ENCODE measurements at places on chromosomes 11 and 22.
A peak's percentile ranks its signal among the peaks of the same experiment; 100 is the strongest.

DNA sequence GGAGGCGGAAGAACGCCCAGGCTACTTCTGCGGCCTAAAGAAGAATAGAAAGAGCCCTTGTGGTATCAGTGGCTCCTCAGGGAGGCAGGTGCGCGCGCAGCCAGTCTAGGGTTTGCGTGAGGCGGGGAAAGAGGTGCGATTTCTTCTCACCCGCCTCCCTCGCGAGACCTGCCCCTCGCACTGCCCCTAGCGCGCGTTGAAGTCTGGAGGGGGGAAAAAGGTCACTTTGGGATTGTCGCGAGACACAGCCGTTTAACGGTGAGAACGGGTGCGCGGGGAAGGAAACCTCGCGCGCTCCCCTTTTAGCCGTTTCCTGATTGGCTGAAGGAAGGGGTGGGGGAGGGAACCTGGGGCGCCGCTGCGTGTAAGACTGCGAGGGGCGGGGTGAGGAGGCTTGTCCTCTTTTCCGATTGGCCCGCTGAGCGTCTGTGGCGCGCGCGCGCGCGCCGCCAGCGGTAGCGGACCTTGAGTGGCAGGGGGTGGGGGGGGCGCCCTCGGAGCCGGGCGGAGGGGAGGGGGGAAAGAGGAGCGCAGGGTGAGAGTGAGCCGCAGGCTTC lies at the start of gene ZFP91:
Gene ZFP91 (plus strand): TSS at position 429 of the 557 bp plus-strand sequence. CDS start 219 bp downstream, outside the sequence.
- peak; percentile 50 for DNase-seq

- no peak for DNase-seq
These were observed at the start of gene DRD4 for GRCh38 chr11:636511-637332. DRD4 (plus strand) TSS chr11:637269; CDS start chr11:637305, 36 bp downstream.

DNA sequence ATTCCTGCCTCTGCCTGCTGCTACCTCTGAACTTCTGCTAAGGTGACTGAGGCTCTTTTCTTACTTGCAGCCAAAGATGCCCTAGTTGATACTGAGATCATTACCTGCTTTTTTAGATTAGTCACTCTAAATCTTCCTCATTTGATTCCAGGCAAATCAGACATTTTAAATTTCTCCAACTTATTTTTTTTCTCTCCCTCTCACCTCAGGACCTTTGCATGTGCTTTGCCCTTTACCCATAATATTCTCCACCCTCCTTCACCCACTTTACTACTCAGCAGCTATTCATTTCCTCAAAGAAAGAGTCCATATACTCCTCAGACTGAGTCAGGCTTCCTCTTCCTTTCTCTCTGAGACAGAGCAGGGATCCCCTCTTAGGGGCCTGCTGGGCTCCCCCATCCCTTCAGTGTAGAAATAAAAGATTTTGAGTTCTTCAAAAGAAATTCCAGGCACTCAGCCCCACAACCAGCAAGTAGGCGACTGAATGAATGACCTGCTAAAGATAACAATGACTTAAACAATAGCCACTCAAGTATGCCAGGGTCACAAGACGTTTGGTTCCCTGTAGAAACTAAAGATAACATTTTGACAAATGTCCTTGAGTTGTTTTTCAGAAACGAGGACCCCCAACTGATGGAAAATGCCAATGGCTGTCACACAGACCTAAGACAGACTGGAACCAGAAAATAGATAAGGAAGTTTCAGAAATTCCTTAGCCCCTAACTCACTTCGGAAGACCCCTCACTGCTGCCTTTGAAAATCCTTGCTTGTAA lies 104.2 kb downstream of the MTNR1B start:
- DNase-seq, result no peak

DNA sequence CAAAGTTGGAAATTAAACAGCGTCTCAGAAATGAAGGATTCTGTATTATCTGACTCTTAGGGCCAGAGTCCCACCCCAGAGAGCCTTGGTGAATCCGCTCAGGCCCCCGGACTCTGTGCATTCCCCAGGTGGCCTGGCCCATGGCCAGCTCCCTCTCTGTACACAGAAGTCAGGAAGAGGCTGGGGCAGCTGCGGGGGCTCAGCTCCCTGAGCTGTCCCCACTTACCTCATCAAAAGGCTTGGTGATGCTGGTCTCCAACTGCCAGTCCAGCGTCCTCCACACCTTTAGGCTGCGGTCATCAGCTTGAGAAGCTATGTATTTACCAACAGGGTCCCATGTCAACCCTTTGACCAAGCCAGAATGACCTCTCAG lies 35.0 kb downstream of the HIRA start:
- DNase-seq, result no peak

DNA sequence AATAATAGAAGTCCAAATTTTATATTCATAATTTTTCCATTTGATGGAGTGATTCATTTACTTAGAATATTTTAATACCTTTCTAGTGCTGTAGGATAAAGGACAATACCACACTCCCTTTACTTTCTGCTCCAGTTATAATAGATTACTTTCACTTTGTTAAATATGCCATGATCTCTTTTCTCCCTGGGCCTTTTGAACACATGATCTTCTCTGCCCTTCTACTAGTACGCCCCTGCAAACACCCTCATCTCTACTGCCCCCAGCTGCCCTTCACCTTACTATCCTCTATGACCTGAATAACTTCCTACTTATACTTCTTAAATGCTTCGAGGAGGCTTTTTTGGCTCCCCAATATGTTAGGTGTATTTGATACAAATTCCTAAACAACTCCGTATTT lies 177.3 kb downstream of the GUCY1A2 start:
- DNase-seq, result no peak

GRCh38 chr11:4511282-4512245 lies 29.1 kb downstream of the OR52K1 start:
- DNase-seq, result no peak

GRCh38 chr11:129346916-129347315 lies 28.7 kb upstream of the BARX2 start:
- no peak for DNase-seq

DNA sequence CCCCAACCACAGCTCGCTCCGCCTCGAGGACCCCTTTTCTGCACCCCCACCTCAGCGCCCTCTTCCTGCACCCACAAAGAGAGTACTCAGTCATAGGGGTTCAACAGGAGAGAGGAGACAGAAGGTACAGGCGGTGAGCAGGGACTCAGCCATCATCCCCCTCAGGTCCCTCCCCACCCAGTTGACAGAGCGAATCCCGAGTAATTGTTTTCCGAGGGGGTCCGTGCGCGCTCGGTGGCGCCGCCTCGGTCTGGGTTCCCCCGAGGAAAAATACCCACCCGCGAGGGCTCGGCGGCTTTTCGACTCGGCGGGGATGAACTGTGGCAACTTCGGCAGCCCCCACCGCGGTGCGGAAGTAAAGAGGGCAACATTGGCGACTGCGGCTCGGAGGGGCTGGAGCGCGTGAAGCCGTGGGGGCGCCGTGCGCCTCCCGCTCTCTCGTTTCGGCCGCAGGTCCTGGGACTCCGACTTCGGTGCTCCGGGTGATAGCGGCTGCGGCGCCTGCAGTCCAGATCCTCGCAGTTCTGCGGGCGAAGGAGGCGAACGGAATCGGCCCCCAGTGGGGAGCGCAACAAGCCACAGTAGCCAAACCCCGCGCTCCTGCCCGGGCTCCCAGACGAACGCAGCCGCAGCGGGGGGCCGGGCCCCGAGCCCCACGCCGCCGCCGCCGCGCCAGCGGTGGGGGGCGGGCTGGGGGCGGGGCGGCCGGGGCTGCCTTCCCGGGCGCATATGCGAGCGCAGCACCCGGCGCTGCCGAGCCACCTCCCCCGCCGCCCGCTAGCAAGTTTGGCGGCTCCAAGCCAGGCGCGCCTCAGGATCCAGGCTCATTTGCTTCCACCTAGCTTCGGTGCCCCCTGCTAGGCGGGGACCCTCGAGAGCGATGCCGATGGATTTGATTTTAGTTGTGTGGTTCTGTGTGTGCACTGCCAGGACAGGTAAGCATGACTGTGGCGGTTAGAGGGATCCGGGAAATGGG lies at the start of gene NELL1:
Gene NELL1 (plus strand): TSS at position 743 of the 976 bp plus-strand sequence.
- no peak for DNase-seq

DNA sequence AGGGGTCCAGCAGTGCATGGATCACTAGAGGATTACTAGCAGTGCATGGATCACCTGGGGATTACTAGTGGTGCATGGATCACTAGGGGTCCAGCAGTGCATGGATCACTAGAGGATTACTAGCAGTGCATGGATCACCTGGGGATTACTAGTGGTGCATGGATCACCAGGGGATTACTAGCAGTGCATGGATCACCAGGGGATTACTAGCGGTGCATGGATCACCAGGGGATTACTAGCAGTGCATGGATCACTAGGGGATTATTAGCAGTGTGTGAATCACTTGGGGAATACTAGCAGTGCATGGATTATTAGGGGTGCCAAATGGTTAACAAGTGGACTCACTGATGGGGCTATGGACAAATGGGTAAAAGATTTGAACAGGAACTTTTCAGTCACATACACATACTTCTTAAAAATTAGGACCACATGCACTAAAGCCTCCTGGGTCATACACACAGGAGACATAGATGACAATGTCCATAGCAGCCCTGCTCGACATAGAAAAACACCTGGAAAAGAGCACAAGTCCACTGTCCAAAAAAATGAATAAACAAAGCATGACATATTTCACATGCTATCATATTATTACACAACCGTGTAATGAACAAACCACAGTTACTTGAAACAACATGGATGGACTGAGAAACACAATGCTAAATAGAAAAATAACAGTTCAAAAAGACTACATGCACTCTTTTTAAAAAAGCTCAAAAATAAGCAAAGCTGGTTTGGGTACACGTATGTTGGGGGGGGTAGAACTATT lies 109.8 kb downstream of the CD44 start:
- no peak for DNase-seq
